ENCODE measurements at places on chromosomes 11 and 22.

- H3K4me1 ChIP-seq = no peaks in the 10 kb centered on the region
- DNase-seq = no peak
- H3K36me3 ChIP-seq = no peaks in the 10 kb centered on the region
- H3K27me3 ChIP-seq = no peaks in the 10 kb centered on the region
- H3K27ac ChIP-seq = no peak overlapping the region
Observed at GRCh38 chr22:49270595-49271368, 556.9 kb downstream of the BRD1 start.

- DNase-seq = peak; percentile 10
- no peaks in the 10 kb centered on the region for H3K27me3 ChIP-seq
- no peaks in the 10 kb centered on the region for H3K4me1 ChIP-seq
- no peaks in the 10 kb centered on the region for H3K36me3 ChIP-seq
- no peak overlapping the region for H3K27ac ChIP-seq
Observed at GRCh38 chr22:22767876-22768602, 119.6 kb upstream of the IGLL5 start.

- H3K4me1 ChIP-seq = peaks cover 34% of the 10 kb centered on the region
- H3K36me3 ChIP-seq = no peaks in the 10 kb centered on the region
- no peak overlapping the region for H3K4me3 ChIP-seq
- no peaks in the 10 kb centered on the region for H3K27me3 ChIP-seq
Observed at GRCh38 chr11:128473636-128474035, 113.7 kb downstream of the ETS1 start.

- no peak overlapping the region for H3K4me3 ChIP-seq
- peak overlapping the region; percentile 18 for H3K27ac ChIP-seq
- no peaks in the 10 kb centered on the region for H3K36me3 ChIP-seq
- peaks cover 6% of the 10 kb centered on the region for H3K4me1 ChIP-seq
- no peaks in the 10 kb centered on the region for H3K27me3 ChIP-seq
Observed at GRCh38 chr11:67054346-67054835, 2.3 kb upstream of the RHOD start.

DNA sequence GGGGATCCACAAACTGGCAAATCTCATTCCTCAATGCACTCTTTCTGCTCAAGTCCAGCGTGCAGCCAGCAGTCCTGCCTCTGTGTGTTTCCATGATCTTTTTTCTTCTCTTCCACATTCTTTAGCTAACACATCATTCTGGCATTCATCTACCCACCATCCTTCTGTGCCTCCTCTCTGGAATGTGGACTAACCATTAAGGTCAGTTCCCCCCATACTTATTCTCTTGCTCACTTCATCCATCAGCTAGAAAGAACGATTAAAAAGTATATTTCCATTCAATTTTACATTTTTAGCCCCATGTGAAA lies 7.8 kb downstream of the KIRREL3 start:
- peaks cover 3% of the 10 kb centered on the region for H3K27me3 ChIP-seq
- H3K4me3 ChIP-seq = no peak overlapping the region
- no peaks in the 10 kb centered on the region for H3K36me3 ChIP-seq
- no peak for DNase-seq
- no peaks in the 10 kb centered on the region for H3K4me1 ChIP-seq

GRCh38 chr11:71311176-71311925 lies 59.0 kb upstream of the SHANK2 start:
- no peak overlapping the region for H3K27ac ChIP-seq
- DNase-seq = peak; percentile 21
- no peaks in the 10 kb centered on the region for H3K36me3 ChIP-seq
- no peaks in the 10 kb centered on the region for H3K27me3 ChIP-seq

GRCh38 chr22:44460691-44461375 lies 37.2 kb downstream of the RTL6 start:
- H3K4me3 ChIP-seq = no peak overlapping the region
- peak; percentile 3 for DNase-seq
- H3K36me3 ChIP-seq = no peaks in the 10 kb centered on the region
- H3K27me3 ChIP-seq = no peaks in the 10 kb centered on the region
- H3K4me1 ChIP-seq = no peaks in the 10 kb centered on the region

DNA sequence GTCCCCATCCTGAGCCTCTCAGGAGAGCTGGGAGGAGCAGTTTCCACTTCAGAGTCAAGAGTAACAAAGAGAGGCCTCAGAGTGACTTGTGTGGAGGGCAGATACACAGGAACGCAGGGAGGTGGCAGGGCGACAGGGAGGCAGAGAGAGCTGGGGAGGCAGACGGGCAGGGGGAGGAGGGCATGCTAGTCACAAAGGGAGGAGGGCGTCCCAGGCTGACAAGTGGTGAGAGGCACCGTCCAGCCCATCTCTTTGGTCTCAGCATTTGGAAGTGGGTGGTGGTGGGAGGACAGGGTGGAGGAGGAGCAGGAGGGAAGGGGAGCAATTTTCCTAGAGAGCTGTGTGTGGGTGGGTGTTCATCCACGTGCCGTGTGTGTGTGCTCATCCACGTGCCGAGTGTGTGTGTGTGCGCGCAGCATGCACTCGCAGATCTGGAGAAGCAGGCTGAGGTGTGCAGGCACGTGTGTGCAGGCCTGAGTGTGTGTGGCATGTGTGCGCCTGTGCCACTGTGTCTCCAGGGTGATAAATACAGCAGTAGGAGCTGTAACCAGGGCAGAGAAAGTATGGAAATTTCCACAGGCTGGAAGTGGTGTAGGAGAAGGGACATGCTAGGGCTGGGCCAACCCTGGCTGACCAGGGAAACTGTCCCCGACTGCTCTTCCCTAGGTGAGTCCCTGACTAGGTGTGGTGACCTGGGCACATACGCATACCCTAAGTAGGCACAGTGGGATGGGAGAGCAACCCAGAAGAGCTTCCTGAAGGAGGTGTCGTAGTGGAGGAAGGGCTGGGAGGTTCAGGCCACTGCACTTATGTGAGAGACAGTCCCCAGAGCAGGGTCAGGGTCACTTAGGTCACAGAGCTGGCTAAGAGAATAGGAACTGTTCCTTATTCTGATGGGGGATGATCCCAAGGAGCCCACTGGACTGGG lies 7.3 kb upstream of the PDE2A start:
- no peak overlapping the region for H3K4me3 ChIP-seq
- H3K27me3 ChIP-seq = peaks cover 21% of the 10 kb centered on the region
- DNase-seq = no peak
- no peaks in the 10 kb centered on the region for H3K4me1 ChIP-seq
- no peaks in the 10 kb centered on the region for H3K36me3 ChIP-seq
- no peak overlapping the region for H3K27ac ChIP-seq

DNA sequence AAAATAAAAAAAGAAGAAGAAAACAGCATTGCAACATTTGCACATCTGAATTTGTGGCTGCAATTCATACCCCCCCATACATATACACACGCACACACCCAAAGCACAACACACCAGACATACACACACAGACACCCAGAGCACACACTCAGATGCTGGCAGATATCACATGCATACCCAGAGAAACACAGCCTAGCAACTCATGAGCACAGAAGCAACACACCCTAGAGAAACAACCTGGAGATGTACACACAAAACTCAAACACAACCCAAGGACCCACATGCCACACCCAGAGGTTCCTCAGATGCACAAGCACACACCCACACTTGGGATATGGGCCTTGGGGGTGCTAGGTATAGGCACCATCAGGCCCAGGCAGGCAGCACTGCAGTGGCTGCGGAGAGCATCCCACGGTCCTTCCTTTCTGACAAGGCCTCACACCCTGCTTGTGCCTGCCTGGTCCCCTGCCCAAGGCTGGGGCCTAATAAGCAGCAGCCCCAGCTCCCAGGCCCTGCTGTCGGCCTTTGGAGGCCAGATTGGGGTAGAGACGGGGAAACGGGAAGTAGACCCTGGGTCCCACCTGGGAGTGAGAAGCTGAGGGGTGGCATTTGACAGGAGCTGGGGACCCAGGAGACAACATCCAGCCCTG lies 3.1 kb downstream of the CST6 start:
- no peak overlapping the region for H3K27ac ChIP-seq
- no peak overlapping the region for H3K4me3 ChIP-seq
- no peaks in the 10 kb centered on the region for H3K36me3 ChIP-seq
- peaks cover 17% of the 10 kb centered on the region for H3K27me3 ChIP-seq
- H3K4me1 ChIP-seq = no peaks in the 10 kb centered on the region

DNA sequence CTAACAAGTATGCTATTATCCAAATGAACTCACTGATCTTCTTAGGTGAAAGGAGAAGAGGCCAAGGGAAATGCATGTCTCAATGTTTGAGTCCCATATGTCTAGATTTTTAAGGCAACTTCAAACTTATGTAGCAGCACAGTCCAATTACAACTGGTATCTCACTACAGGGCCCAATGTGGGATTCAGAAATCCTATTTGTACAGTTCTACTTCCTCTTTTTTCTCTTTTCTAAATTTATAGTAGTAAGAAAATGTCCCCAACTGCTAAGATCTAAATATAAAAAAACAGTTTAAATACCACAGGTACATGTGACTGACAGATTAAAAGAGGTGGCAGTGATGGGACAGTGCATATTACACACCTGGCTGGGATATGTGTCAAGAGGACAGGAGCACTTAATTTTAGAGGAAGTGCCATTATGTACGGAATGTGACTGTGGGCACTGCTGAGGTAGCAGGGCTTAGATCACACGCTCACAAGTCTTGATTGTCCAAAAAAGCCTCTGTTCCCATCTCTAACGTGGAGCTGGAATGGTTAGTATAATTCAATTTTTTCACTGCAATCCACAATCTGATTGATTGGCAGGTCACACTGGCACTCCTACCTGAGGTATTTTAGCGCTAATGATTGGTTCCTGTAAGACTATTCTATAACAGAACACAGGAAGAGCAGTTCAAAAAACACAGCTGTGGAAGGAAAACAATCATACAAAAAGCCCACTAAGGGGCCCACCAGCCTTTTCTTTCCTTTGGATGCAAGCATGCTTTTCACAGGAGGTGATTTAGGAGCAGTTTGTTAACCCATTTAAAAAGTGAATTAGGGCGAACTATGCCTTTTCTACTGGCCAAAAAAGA lies 34.6 kb downstream of the APOL5 start:
- no peaks in the 10 kb centered on the region for H3K36me3 ChIP-seq
- no peaks in the 10 kb centered on the region for H3K4me1 ChIP-seq
- DNase-seq = no peak
- no peaks in the 10 kb centered on the region for H3K27me3 ChIP-seq
- no peak overlapping the region for H3K27ac ChIP-seq
- no peak overlapping the region for H3K4me3 ChIP-seq

DNA sequence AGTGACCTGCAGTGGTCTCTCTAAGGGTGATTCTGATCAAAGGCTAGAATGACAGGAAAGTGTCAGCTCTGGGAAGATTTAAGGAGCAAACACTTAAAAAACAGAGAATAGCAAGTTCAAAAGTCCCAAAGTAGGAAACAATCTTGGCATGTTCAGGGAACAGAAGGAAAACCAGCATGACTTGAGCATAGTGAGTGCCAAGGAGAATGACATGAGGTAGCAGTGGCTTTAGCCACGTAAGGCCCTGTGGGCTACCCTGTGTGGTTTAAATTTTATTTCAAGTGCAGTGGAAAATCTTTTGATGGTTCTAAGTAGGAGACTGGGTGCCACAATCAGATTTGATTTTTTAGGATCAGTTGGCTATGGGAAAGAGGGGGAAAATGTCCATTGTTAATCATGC lies 149.4 kb downstream of the WNT11 start:
- no peak overlapping the region for H3K27ac ChIP-seq
- DNase-seq = no peak
- no peaks in the 10 kb centered on the region for H3K4me1 ChIP-seq
- no peaks in the 10 kb centered on the region for H3K27me3 ChIP-seq
- no peaks in the 10 kb centered on the region for H3K36me3 ChIP-seq

- no peak overlapping the region for H3K4me3 ChIP-seq
- no peak for DNase-seq
- H3K36me3 ChIP-seq = no peaks in the 10 kb centered on the region
- H3K27me3 ChIP-seq = no peaks in the 10 kb centered on the region
- H3K4me1 ChIP-seq = no peaks in the 10 kb centered on the region
- H3K27ac ChIP-seq = no peak overlapping the region
Observed at GRCh38 chr11:121650351-121651256, 197.8 kb upstream of the SORL1-AS1 start.

GRCh38 chr11:116234989-116235568 lies 537.7 kb downstream of the BUD13 start:
- H3K36me3 ChIP-seq = no peaks in the 10 kb centered on the region
- H3K27me3 ChIP-seq = no peaks in the 10 kb centered on the region
- no peak for DNase-seq

DNA sequence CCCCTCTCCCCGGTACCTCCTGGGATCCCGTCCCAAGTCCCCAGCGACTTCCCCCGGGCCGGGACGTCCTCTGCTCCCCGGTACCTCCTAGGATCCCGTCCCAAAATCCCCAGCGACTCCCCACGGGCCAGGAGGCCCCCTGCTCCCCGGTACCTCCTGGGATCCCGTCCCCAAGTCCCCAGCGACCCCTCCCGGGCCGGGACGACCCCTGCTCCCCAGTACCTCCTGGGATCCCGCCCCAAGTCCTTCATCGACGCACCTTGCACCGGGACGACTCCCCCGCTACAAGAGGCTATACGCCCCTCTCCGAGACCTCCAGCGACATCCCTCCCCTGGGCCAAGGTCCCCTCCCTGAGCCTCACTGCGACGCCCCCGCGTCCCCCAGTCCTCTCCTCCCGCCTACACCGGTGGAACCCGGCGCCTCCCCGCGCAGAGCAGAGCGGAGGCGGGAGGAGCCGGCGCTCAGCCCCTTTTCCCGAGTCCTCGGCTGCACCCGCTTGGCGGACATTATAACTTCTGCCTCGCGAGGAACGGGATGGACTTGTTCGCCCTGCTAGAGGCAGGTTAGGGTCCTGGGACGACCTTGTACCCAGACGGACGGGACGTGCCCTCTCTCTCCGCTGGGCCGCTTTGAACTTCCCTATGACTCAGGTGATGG lies 912 bp downstream of the KREMEN1 start:
- DNase-seq = peak; percentile 65
- H3K27ac ChIP-seq = peak overlapping the region; percentile 1
- H3K27me3 ChIP-seq = no peaks in the 10 kb centered on the region
- H3K4me1 ChIP-seq = peaks cover 9% of the 10 kb centered on the region

GRCh38 chr11:123815122-123815521 lies 9.0 kb upstream of the OR6M1 start:
- no peak overlapping the region for H3K27ac ChIP-seq
- no peaks in the 10 kb centered on the region for H3K36me3 ChIP-seq

- H3K4me3 ChIP-seq = no peak overlapping the region
- H3K4me1 ChIP-seq = no peaks in the 10 kb centered on the region
- no peak for DNase-seq
- H3K27me3 ChIP-seq = no peaks in the 10 kb centered on the region
- H3K27ac ChIP-seq = no peak overlapping the region
Observed at GRCh38 chr11:110827276-110827675, 115.0 kb upstream of the ARHGAP20 start.
